ENCODE measurements at places on chromosomes 4 and X.

DNA sequence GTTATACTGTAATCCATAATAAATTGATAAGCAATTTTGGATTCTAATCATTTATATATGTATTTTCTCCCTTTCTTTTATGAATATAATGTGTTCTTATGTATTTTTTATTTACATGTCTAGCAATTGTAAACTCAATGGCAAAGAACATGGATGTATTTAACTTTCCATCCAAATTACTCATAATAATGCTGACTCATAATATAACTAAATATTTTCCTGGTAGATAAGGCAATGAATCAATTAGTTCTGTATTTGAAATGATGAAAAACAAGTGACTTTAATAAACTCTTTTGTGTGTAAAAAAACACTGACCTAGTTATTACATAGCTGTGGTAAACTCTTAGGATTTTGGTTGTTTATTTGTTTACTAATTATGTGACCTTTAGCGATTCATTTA, 211.2 kb downstream of the DTHD1 start:
- DNase-seq = no peak

DNA sequence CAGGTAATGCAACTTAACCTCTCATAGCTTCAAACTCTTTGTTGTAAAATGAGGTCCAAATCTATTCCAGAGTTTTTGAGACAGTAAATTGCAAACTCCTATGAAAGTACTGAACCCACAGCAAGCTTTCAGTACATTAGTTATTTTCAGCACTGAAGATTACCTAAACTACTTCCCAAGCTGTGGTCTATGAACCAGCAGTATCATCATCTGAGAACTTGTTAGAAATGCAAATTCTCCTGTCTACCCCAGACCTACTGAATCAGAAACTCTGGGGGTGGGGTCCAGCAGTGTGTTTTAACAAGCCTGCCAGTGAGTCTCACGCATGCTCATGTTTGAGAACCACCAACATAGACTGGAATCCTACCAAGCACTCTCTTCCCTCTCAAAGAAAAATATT, 5.7 kb upstream of the CASP6 start:
- DNase-seq = no peak

- no peak for DNase-seq
Observed at GRCh38 chr4:37665333-37666320, 20.5 kb downstream of the RELL1 start.

DNA sequence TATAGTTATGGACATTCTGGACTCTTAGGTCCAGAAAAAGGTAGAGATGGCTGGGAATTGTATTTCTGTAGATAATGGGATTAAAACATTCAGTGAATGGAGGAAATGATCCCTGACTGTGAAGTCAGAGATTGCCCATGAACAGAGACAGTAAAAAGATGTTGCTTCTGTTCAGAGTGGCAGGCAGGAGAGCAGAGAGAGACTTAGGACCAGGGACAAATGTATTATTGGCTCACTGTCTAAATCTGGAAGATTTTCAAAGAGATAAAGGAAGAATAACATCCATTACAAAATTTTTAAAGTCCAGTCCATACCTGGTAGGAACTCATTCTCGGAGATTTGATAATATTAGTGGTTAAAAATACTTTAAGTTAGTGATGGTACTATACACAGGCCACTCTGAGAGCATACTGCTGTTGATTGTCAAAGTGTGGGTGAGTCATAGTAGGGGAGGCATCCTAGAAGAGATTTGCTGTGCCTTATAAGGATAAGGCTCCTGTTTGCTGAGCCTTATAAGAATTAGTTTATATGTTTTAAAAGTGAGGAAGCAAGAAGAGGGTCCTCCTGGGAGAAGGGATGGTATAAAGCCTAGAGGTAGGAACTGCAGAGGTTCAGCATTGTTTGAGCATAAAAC, 53.0 kb downstream of the JADE3 start:
- DNase-seq = no peak

DNA sequence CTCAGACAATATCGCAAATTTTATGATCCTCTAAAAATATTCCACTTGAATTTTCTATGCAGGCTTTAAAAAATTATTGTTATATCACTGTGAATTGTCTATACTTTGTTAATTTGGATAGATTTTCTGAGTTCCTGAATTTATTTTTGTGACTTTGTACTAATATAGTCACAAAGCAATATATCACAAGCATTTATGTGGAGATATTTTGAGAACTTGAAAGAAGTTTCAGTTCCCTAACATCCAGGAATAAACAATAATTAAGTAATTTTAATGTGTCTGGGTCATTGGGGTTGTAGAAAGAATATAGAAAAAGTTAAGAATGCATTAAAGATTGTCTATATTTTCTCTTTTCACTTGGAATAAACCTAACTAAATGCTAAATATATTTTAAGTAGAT, 32.0 kb downstream of the CXCL8 start:
- no peak for DNase-seq

DNA sequence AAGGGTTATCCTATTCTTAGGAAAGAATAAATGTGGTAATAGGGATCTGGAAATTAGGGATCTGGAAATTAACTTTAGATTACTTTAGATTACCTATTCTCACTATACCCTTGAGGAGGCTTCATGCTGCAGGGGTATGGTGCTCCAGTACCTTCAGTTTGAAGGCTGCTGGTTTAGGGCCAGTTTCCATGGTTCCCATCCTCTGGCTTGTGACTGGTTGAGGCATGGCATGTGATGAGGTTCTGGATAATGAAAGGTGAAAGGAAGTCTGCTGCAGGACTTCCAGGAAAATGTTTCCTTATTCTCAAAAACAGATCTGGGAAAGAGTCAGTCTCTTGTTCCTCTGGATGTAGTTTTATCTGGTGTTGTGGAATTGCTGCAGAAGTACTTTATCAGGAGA, 25.9 kb downstream of the FRAS1 start:
- no peak for DNase-seq

- no peak for DNase-seq
Observed at GRCh38 chr4:185298728-185299430, 89.5 kb downstream of the SNX25 start.

GRCh38 chr4:22739968-22740367, 47.2 kb downstream of the GBA3 start:
- no peak for DNase-seq

DNA sequence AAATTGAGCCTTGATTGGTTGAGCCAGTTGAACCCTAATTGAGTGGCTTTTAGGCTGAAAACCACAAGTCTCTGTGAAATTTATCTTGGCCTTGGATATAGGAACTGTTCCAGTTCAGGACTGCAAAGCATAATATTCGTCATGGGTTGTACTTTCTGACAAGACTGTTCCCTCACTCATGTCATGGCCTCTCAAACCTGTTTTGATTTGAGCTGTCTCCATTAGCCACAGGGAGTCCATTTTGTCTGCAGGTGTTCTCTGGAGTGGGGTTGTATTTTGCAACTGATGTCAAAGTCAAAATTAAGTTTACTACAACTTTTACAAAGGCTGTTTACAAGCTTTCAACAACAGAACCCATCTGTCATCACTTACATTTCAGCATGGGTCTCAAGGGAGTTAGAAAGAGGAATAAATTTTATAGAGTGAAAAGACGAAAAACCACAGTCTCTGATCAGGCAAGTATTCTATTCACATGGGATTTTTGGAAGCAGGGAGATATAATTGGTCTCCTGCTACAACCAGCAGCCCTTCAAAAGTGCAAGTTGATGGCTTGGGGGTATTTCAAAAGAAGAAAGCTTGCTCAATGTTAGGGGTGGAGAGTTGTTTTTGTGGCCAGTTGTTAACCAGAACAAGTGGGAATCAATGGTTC, 1716.3 kb downstream of the C4orf33 start:
- DNase-seq = no peak

DNA sequence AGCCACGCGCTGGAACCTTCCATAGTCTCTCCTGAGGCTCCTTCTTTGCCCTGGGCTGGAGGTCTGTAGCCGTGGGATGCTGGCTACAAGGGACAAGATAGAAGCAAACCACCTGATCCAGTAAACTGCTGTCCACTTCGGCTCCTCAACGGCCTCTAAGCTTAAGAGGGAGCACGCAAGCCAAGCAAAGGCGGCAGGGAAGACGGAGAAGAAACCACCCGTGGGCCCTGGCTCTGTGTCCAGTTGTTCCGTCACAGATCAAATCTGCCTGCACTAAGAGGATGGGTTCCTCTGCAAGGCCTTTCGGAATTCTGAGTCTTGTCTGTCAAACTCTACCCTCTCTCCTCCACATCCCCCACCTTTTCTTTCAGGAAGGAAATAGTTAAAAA, 401 bp upstream of the EDNRA start:
- no peak for DNase-seq

GRCh38 chrX:24347881-24348280, 12.6 kb upstream of the SUPT20HL1 start:
- DNase-seq = no peak

Data from HuH-7 (cell line).